Activated naive CD4-positive, alpha-beta T cell (primary cell): ENCODE measurements at places on chromosomes 3 and 15.

GRCh38 chr3:109023167-109023566 lies 69.5 kb upstream of the GUCA1C start:
- DNase-seq, result no peak

GRCh38 chr3:172461530-172462138 lies 13.4 kb upstream of the GHSR start:
- DNase-seq, result no peak

GRCh38 chr15:35751413-35752133 lies 205.6 kb upstream of the DPH6 start:
- peak; percentile 2 for DNase-seq

- no peak for DNase-seq
Measured at GRCh38 chr15:49045751-49046219, 461 bp downstream of the SECISBP2L start.

- DNase-seq, result no peak
Measured at GRCh38 chr3:197253238-197253947, 45.0 kb downstream of the DLG1 start.

DNA sequence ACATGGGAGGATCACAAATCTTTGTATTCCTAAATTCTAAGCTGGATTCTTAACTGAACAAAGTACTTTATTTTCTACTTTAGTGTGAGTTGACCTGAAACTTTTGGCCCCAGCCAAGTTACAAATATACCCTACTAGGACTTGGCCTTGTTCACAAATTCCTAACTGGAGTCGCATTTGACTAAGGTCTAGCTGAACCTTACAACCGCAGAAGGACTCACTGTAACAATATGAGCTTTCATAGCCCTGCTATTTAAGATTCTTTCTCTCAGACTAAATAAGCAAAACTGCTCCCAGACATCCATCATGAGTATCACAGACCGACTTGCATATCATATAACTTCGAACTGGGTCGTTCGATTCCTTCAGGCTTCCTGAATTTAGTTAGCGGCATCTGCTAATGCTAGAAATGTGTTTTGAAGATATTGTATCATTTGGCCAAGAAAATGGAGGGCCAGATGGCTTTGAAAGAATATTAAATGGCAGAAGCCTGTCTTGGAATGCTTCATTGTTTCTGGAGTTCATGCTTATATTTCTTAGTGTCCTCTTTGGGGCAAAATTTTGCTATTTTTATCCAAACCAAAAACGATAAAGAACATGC lies 28.4 kb upstream of the ADAMTS9 start:
- DNase-seq, result no peak

- no peak for DNase-seq
Measured at GRCh38 chr3:21330293-21330692, 420.7 kb downstream of the ZNF385D start.
